ENCODE measurements at places on chromosomes 7 and 10.

DNA sequence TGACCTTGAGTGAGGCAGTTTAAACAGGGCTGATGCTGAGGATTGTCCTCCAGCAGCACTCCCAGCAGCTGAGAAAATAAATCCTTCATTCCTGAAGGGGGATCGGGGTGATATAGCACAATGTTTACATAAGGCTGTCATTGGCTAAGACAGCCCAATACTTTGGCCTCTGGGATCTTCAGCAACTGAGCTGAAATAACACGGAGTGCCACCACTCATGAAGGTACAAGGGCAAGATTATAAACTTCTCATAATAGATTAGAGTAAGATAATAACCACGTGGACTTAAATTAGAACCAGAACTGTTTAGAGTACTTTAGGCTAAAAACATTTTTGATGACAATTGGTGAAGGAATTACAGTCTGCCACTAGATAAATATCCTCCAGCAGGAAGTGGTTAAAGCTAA lies 70.0 kb upstream of the PAPSS2 start:
- DNase-seq, result no peak

- DNase-seq, result no peak
Measured at GRCh38 chr10:1706256-1706655, 31.1 kb downstream of the ADARB2 start.

- no peak for DNase-seq
Measured at GRCh38 chr7:25615593-25615992, 387.3 kb upstream of the NPVF start.

- peak; percentile 52 for DNase-seq
Measured at GRCh38 chr7:111735661-111736551, 173.6 kb upstream of the IMMP2L start.

DNA sequence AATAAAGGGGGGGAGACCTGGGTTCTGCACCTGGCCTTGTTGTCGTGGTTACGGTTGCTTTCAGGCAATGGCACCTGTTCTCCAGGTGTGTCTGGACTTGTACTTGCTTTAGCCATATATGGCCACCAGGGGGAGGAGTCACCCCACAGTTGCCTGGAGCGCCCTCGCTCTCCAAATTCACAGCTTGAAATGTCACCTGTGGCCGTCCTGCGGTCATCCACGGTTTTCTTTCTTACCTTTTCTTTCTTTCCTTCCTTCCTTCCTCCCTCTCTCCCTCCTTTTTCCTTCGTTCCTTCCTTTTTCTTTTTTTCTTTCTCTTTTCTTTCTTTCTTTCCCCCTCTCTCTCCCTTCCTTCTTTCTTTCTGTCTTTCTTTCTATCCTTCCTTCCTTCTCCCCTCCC lies 157.2 kb upstream of the ZNF92 start:
- DNase-seq, result peak; percentile 48

DNA sequence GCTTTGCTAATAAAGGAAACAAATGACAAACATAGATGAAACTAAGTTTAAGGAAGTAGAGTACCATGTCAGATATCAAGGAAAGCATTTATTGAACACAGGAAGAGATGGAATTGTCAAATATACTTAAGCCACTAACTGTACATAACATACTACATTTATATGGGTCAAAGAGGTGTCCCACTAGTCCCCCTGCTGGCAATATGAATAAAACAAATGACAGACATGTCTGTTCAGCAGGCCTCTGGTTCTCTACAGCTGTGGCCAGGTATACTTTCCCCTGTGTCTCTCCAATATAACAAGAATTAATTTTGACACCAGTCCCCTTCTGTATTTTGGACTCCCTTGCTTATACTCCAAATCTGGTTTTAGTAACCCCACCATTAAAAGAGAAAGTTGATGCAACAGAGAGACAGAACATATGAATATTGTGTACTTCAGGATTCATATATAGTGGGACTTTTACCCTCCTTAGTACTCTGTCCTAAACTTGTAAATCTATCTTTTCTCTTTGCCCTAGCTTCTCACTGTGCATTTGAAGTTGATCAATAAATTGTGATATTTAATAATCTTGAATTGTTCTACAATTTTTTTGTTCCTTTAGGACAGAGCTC lies 42.9 kb downstream of the CD36 start:
- peak; percentile 45 for DNase-seq

DNA sequence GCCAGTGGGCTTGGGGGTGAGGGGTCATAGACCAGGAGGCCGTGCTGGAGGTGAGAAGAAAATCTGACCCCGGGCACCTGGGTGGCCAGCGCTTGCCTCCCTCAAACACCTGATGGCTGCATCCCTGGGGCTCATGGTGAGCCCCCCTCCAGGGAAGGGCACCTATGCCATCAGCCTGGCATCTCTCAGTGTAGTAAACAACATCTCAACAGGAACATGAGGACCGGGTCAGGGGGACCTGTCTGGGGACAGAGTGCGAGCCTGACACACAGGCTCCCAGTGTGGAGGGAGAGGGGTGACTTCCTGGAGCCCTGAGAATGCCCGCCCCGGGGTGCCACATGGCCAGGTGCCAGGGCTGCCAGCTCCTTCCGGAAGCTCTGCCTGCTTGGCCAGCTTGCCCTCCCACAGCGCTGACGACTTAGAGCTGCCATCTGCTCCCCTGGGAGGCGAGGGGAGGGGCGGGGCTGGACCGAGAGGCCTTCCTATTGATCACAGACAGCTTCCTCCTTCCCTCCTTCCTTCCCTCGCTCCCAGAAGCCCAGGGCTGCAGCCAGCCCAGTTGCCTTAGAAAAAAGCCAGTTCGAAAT lies 12.3 kb downstream of the STX1A start:
- DNase-seq, result peak; percentile 69

- DNase-seq, result no peak
Measured at GRCh38 chr7:15751191-15751701, 64.8 kb upstream of the MEOX2 start.

DNA sequence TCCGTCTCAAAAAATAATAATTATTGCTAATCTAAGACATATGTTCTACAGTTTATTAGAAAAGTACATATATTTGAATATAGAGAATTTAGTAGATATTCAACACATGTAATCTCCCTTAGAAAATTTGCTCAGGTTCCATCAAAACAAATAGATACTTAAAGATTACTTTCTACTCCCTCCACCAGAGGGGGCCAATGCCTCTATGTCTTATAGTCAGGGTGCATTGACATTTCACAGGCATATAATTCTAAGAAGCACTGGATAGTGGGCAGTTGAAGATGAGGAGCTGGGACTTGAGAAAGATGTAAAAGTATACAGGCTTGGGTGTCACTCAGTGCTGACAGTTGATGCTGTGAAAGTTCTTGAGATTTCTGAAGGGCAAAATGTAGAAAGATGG lies 301.6 kb upstream of the HPS1 start:
- peak; percentile 37 for DNase-seq

GRCh38 chr10:61733358-61733940 lies 70.7 kb downstream of the CABCOCO1 start:
- DNase-seq, result peak; percentile 47

GRCh38 chr7:114854369-114854768 lies 67.5 kb upstream of the MDFIC start:
- DNase-seq, result peak; percentile 23

DNA sequence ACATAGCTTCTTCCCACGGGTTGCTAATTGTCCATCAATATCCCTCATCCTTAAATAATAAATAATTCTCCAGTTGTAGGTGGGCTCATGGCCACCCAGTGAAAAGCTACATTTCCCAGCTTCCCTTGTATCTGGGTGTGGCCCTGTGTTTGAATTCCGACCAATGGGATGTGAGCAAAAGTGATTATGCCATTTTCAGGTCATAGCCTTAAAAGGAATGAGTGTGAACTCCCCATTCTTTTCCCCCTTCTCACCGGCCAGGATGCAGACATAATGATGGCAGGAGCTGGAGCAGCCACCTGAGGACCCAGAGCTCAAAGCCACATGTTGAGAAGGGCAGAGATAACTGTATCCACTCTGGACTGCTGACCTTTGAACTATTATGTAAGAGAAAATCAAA lies 30.3 kb upstream of the CALU start:
- no peak for DNase-seq

DNA sequence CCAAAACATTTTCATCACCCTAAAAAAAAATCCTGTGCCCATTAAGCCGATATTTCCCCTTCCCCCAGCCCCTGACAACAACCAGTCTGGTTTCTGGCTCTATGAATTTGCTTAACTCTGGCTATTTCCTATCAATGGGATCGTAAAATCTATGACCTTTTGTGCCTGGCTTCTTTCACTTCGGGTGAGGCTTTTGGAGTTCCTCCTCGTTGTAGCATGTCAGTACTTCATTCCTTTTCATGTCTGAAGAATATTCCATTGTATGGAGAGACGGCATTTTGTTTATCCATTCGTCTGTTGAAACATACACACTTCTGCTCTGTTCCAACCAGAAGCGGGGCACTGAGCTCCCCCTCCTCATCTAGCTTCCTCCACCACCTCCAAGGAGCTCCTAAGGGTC lies 29.5 kb downstream of the TACC2 start:
- no peak for DNase-seq

DNA sequence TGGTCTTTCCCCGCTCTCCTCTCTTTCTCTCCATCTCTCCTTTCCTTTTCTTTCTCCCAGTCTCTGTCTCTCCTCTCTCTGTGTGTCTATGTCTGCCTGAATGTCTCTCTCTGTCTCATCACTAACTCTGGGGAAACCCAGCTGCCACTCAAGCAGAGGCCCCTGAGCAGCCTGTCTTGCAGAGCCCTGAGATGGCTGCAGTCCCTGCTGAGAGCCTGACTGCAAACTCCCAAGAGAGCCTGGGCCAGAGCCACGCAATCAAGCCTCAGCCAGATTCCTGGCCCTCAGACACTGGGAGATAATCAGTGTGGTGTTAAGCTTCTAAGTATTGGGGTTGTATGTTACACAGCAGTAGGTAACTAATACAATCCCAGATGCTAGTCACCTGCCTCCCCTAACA lies 91.5 kb downstream of the PAXIP1 start:
- no peak for DNase-seq

GRCh38 chr10:42999385-43000020 lies 77.4 kb upstream of the RET start:
- DNase-seq, result no peak

DNA sequence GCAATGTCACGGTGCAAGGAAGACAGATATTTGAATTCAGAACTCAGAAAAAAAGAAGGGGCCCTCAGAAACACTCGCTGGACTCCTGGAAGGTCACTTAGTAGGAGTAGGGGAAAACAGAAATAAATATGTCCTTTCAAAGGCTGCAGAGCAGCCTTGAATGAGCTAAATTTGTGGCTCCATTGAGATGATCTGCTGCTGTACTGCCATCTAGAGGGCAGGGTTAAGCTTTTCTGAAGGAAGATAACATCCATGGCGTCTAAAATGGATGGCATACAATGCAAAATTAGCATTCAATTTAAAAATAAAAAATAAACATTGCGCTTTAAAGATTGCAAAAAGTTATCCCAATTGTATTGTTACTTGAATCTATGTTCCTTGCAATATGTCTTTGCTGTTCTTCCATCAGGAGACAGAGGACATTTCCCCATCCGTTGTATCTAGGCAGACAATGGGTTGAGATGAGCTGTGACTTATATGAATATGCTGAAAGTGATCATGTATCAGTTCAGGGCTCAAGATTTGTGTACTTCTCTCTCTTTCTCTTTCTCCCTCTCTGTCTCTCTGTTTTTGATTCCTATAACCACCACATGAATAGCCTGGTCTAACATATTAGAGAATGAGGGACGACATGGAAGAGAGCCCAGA lies 642.2 kb downstream of the SH2D4B start:
- DNase-seq, result no peak

DNA sequence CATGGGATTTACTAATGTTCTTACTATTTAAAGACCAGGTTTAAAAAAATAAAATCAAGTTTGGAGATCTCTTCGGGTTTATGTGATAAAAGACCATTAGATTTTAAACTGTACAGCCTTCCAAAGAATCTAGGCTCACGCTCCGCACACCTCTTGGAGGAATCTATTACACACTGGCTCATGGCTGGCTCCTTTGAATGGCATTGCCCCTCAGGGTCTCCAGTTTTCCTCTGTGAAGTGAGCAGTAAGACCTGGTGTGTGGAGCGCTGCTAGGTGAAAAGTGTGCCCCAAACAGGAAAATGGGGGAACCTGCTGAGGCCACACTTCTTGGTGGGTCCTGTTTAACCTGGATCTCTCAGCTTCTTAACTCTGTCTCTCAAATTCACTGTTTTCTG lies 142.3 kb downstream of the KAT6B start:
- DNase-seq, result no peak

DNA sequence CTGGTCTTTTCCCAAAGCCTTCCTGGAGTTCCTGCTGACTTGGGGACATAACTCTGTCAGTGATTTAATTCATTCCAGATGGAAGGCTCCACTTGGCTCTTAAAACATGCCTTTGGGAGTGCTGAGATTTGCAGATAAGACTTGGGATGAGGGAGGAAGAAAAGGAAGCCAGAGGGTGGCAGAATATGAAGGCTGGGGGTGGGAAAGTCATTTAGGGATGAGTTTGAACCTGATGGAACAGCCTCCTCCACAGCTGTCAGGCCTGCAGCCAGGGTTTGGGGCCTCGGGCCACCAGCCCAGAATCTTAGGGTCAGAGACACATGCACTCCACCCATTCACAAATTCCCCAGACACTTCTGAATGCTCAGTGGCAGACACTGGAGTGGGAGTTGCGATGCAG lies 28.4 kb upstream of the EIF5AL1 start:
- no peak for DNase-seq

DNA sequence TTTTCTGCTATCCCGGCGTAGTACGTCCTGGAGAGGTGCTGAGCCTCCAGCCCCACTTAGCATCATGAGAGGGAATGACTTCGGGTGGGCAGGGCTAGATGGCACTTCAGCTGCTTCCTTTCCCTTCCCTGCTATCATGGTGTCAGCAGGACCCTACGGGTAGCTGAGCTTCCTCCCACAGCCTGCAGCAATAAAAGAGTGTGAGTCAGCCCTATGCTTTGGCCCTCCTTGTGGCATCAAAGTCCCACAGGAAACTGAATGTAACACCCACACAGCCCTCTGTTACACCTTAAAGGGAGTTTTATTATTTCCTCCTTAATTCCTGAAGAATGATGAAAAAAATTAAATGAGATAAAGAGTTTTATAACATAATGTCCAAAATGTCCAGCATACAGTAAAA lies 458.1 kb downstream of the RPS24 start:
- no peak for DNase-seq

- no peak for DNase-seq
Measured at GRCh38 chr10:64394744-64395143, 873.5 kb downstream of the REEP3 start.

DNA sequence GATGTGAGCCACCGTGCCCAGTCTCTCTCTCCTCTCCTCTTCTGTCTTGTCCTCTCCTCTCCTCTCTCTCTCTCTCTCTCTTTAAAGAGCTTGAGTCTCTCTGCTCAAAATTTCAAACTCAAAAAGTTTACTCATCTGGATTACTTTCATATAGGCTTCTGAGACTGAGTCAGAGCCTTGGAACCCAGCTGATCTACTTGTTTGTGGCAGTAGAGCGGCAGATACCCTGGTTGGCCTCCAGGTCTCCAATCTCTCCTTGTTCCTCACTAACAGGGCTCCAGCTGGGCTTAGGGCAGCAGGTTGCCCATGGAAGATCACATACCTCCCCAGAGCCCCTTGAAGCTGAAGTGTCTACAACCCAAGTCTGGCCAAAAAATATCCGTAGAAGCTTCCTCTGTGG lies 51.0 kb downstream of the HHEX start:
- DNase-seq, result no peak

Measured in HCT116 (cell line).